H1 (cell line): ENCODE measurements at places on chromosomes 7 and 10. TPM values are rescaled to one million over a fixed set of nuclear protein-coding genes. Genes with fewer than 3 reads are reported as not detected.

The VWA2 gene
- total RNA-seq = 2.6 and 2.8 TPM in 2 replicates

GRCh38 chr10:131264110-131264788, 47.3 kb downstream of the TCERG1L start:
- no peak for DNase-seq

DNA sequence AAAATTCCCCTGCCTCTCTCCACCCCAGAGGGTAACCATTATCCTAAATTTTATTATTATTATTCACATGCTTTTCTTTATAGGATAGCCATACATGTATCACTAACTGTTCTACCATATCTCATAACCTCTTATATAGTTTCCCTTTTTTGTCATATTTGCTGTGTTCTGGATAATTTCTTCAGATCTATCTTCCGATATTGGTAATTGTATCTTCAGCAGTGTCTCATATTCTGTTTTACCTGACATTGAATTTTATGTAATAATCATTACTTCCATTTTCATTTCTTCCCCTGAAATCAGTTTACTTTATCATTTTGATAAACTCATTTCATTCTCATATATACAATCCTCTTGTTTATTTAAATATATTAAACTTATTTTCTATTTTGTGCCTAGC, 273.5 kb downstream of the ADK start:
- no peak for DNase-seq

GRCh38 chr10:130647341-130647740, 511.1 kb downstream of the GLRX3 start:
- DNase-seq = no peak

DNA sequence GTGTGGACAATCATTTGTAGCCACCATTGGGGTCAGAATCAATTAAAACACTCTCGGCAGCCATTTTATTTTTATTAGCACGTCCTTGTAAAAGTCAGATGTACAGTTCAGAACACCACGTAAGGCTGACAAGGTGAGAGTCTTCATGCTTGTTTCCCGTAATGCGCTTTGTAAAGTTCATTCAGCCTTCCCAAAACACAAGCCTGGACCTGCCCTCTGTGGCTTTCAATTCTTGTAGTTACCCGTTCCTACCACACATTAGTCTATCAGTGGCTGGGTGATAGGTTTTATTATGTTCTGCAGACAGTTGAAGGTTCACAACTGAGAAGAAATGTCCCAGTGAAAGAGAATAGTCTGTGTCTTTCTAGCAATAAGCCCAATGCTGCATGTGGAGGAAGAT, 35.4 kb downstream of the GAD2 start:
- DNase-seq = no peak

DNA sequence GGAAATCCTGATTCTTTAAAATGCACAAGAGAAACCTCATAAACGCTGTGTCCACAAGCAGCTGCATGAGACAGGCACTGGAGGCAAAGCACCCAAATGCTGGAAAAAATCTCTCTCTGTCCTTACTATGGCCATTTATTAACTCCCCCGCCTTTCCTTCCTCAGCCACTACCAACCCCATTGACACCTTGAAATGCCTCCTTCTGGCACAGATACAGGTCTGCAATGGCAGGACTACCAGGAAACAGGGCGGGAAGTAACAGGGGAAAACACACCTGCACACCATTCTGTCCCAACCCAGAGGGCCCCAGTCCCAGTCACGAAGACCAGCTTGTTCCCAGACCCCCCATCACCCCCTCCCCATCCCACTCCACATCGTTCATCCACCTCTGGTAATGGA, 224.3 kb downstream of the PARD3 start:
- no peak for DNase-seq

DNA sequence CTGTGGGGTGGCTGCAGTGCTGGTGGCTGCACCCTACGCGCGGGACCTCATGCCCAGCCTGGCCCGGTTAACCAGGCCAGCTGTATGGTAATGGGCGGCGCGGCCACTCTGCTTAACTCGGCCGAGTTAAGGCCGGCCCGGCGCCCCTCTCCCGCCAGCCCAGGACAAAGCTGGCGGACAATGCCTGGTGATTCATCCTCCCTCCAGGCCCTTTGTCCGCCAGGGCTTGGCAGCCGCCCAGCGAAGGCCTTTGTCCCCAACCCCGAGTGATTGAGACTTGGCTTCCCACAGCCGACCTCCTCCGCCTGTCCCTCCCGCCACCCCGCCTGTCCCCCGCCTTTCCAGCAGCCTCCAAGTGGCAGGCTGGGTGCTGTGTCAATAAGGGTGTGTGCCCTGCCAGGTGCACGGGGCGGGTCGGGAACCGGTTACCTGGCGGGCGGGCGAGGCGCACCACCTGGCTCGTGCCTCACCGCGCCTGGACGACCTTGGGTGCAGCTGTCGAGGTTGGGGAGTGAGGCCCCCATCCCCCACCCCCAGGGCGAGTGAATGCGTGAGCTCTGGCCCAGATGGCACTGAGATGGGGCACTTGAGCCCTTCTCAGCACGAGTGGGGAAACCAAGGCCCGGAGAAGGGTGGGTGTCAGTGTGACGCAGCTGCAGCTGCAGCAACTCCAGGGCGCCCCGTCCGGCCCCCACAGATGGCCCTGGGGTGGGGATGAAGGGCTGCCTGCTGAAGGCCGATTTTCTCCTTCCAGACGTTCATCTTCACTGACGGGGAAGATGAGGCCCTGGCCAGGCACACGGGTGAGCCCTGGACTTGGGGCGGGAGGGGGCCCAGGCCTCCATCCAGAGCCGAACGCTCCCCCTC, 4.6 kb downstream of the LFNG start:
- peak; percentile 78 for DNase-seq

GRCh38 chr7:25860275-25861163, 291.5 kb upstream of the NFE2L3 start:
- DNase-seq = peak; percentile 55

- peak; percentile 59 for DNase-seq
Measured at GRCh38 chr10:119651514-119652360, 557 bp downstream of the BAG3 start.

The ODAD2 gene
- total RNA-seq = 4.1 and 4.3 TPM in 2 replicates

- no peak for DNase-seq
Measured at GRCh38 chr7:140010194-140010895, 52.4 kb downstream of the PARP12 start.

DNA sequence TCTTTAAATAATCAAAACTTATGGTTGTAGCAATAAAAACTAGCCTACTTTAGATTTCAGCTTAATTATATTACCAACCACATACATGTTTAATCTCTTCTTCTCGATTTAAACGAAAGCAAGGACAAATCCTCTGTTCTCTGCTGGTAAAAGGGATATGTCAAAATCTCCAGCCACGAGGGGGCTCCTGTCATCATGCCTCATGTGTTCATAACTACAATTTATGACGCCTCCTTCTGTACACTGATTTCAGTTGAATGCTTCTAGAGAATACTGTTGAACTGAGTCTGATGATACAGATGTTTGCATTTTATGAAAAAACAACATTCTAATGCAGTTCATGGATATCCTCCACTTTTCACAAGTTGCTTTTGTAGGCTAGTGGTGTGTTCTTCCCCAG, 220.0 kb upstream of the DPP6 start:
- DNase-seq = no peak

- DNase-seq = no peak
Measured at GRCh38 chr10:63579371-63580014, 58.3 kb downstream of the REEP3 start.

- peak; percentile 66 for DNase-seq
Measured at GRCh38 chr10:133334503-133335245, 2.0 kb downstream of the CALY start.

DNA sequence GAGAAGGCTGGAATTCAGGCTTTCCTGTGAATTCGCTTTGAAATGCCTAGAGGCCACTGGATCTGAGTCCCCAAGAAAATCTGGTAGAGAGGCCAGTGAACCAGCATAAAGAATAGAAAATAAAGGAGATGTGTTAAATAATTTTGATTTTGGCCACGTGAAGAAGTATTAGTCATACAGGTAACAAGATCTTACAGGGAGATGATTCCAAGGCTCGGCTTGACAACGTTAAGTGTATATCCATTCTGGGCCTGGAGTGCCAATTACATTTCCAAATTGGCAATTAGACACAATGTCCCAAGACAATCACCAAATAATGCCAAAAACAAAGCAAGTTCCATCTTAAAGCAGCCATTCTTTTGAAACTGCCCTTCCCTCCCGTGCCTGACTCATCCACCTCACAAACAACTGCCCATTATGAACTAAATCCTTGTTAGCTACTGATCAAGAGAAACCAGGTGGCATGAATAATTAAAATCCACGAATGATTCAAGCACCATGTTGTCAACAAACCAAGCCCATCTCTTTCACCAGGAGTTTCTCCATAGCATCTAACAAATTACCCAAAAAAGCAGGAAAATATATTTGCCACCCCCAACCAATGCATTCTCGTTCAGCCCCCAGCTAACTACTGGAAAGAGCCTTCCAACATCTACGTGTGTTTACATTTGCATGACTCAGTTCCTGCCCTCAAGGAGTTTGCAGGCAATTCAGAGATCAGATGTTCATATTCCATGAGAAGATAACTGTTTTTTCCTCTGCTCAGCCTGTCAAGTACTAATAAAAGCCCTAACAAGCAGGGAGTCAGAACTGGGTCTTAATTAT, 8.5 kb downstream of the KCNMA1 start:
- DNase-seq = no peak

- DNase-seq = no peak
Measured at GRCh38 chr7:142739923-142740492, 9.3 kb upstream of the PRSS1 start.

- DNase-seq = no peak
Measured at GRCh38 chr10:11325817-11326216, 285.6 kb downstream of the USP6NL start.

The PVRIG gene
- total RNA-seq = not detected in 2 replicates

GRCh38 chr10:52599551-52600200, 172.9 kb downstream of the MBL2 start:
- DNase-seq = no peak

DNA sequence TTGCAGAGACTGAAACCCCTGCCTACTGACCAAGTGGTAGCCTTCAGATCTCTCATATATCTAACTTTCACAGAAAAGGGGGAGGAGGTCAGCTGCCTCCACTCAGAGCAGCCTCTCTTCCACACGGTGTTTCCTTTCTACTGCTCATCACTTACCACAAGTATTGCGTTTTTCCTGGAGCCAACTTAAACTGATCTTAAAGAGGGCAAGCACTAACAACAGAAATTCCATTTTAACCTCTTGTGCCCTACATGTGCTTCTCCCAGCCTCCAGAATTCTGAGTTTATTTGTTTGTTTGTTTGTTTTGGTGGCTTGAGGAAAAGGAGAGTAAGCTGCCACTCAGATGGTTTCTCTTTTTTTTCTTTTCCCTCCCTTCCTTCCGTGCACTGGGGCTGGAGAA, 19.1 kb downstream of the SKIDA1 start:
- DNase-seq = no peak

DNA sequence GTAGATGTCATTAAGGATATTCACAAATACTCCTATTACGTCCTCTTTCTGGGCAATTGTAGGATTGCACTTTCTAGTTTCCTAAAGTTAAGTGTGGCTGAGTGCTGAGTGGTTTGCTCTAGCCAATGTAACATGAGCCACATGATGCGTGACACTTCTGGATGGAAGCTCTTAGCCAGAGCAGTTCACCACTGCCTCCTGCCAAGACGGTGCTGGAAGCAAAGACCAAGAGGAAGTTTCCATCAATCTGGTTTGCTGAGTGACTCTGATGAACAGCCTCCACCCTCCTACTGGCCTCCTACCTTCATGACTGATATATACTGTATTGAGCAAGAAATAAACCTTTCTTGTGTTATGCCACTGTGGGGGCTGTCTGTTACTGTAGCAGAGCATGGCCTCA, 318.1 kb downstream of the KCNMA1 start:
- no peak for DNase-seq

The SFTPA1 gene
- total RNA-seq = not detected in 2 replicates

GRCh38 chr10:70601746-70602145, 795 bp downstream of the PRF1 start:
- no peak for DNase-seq

DNA sequence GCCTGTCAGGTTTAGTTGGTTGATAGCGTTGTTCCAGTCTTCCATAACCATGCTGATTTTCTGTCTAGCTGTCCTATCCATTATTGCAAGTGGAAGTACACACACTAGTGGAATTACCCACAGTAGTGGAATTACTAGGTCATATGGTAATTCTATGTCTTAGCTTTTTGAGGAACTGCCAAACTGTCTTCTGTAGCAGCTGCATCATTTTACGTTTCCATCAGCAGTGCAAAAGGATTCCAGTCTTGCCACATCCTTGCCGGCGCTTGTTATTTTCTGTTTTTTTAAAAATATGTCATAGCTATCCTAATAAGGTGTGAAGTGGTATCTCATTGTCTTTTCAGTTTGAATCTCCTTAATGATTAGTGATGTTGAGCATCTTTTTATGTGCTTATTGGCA, 17.2 kb upstream of the RHBDD2 start:
- DNase-seq = no peak

GRCh38 chr7:96689414-96689813, 20.2 kb downstream of the SEM1 start:
- DNase-seq = no peak

- DNase-seq = no peak
Measured at GRCh38 chr10:70352401-70353097, 29.9 kb downstream of the LRRC20 start.

GRCh38 chr7:33516568-33516967, 387.2 kb downstream of the BBS9 start:
- no peak for DNase-seq

The NUP42 gene
- total RNA-seq = 27.8 and 31.8 TPM in 2 replicates

DNA sequence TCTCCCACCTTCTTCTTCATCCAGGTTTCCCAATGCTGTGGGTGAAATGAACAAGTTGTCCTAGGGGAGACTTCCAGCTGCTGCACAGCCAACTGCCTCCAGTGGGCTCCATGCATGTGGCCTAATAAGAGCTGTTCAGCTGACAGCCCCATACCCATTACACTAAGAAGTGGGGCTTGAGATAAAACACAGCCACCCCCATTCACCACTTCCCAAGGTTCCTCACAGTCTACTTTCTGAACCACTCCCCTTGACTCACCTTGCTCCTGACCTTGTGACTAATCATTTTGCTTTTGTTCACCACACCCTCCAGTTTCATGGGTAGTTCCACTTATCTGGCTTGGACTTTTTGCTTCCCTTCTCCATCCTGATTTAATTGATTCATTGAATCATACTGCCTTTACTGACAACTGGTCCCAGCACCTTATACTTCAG, 119.3 kb downstream of the CABCOCO1 start:
- no peak for DNase-seq

- no peak for DNase-seq
Measured at GRCh38 chr7:137080516-137081203, 212.2 kb downstream of the CHRM2 start.

- DNase-seq = no peak
Measured at GRCh38 chr7:121510858-121511482, 114.9 kb upstream of the FAM3C start.

DNA sequence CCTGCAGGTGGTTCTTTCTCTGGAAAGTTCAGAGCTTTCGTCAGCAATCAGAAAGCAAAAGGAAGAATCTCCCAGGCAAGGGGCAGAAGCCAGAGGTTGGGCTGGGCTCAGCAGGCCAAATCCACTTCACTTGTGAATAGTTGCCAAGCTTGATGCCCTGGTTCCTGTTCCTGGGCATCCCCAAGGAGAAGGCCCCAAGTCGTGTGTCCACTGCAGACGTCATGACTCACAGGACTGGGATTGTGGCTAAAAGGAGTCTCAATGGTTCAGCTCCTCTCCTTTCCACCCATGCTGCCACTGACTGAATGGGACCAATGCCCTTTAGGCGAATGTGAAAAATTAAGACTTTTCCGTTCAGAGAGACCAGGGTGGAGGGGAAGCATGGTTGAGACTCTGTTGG, 38.6 kb upstream of the TRIM8 start:
- DNase-seq = no peak
